DMS79 (cell line): ENCODE measurements at places on chromosomes 7 and 10.

DNA sequence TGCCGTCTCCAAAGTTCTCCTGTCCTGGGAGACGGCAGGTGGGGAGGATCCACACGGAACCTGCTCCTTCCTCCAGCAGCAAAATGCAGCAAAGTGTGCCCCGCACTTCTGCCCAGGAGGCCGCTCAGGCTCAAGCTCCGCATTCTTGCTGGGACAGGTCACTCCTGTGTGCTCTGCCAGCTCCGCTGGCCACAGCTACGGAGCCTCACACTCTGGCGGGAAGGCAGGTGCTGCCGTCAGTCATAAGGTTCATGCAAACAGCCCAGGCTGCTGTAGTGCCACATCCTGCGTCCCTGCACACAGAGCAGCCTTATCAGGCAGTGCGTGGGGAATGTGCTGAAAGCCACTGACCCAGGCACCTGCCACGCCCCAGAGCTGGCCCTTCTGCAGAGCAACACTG lies 22.4 kb downstream of the ADGRA1 start:
- DNase-seq = no peak

GRCh38 chr7:84247591-84247990 lies 53.0 kb upstream of the SEMA3A start:
- no peak for DNase-seq

DNA sequence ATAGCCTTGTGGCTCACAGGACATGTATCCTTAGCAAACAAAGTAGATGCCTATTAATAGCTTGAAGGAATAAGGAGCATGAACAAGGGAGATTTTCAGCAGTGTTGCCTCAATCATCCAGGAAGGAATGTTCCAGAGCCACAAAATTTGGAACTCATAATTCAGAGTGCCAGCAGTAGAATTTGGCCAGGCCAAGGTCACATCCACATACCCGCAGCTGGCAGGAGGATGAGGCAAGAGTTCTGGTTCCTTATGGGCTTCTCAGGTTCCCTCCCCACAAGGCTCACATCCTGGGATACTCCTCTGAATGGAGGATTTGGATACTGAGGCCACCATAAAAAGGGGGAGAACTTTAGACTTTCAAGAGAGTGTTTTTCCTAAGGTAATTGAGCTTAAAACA lies 45.8 kb downstream of the SUFU start:
- DNase-seq = no peak

GRCh38 chr10:3960496-3960895 lies 175.5 kb upstream of the KLF6 start:
- DNase-seq = no peak

- no peak for DNase-seq
Observed at GRCh38 chr7:44547536-44548231, 6.6 kb upstream of the NPC1L1 start.

- DNase-seq = no peak
Observed at GRCh38 chr7:155003092-155003375, at the start of gene PAXIP1. Gene PAXIP1, minus strand, starts transcription at chr7:155003124. Its CDS starts 195 bp downstream, at chr7:155002929.

GRCh38 chr7:123432601-123433000 lies 101.8 kb downstream of the IQUB start:
- DNase-seq = no peak
